ENCODE measurements at places on chromosomes 1 and 21.

GRCh38 chr1:26417111-26417759, 6.6 kb downstream of the LIN28A start:
- no peak for DNase-seq

GRCh38 chr1:206456577-206457370, 13.5 kb upstream of the IKBKE start:
- no peak for DNase-seq

GRCh38 chr1:163055005-163055404, 14.2 kb upstream of the RGS4 start:
- DNase-seq = no peak

DNA sequence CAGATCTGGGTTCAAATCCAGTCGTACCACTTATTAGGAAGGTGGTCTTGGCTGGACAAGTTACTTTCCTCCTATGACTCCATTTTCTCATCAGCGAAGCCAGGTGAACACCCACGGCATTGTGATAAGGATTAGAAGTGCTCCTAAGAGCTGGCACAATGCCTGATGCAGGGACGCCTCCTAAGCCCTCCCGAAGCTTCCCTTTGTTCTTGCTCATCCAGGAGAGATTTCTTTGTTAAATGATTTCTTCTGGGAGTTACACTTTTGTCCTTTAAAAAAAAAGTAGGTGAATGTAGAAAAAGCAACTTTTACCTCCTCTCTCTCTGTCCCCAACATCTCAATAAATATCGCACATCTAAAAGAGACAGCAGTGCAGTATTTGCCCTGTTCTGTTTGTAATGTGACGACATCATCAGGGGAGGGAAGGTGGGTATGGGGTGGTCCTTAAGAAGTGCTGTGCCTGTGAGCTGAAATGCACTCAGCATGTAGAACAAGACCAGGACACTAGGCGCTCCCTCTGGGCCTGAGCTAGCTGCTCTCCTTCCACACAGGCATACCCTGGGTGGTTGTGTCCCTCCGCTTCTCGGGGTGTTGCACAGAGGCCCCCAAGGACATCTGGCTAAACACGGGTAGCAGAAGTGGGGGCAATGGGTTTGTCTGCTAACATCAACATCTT, 43.9 kb downstream of the SUSD4 start:
- no peak for DNase-seq

- DNase-seq = no peak
Measured at GRCh38 chr21:39347537-39347936, 1.4 kb downstream of the HMGN1 start.
